ENCODE measurements at places on chromosomes 11 and 22.

DNA sequence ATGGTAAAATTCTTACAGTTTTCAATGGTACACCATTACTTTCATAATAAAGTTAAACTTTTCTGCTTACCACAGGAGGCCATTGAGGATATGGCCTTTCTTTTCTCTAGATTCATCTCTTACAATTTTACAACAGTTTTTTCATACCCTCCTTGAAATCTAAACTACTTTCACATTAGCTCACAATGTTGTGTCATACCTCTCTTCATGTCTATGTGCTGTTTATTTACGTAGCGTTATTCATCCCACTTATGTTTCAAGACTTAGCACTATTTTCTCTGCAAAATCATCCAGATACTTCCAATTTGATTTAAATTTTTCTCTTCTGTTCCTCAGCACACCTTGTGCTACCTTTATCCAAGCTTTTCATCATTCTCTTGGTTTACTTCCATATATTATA lies 123.3 kb downstream of the METTL15 start:
- no peak for DNase-seq

GRCh38 chr11:129910360-129910759 lies 15.0 kb upstream of the NFRKB start:
- no peak for DNase-seq

DNA sequence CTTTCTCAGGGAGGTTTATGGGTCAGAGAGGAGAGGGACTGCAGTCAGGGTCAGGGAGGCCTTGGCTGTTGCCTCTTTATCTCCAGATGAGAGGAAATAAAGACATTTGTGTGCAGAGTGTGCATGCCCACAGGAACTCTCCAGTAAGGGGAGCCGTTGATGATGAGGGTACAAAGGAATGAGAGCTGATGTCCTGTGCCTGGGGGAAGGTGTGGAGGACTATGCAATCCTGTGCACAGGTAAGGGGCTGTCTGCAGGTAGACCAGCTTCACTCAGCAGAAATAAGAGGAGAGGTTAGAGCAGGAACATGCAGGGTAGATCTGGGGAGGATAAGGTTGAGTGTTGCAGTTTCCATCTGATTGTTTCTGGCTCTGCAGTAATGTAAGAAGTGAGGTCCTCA lies 132.6 kb downstream of the NTM start:
- DNase-seq, result no peak

DNA sequence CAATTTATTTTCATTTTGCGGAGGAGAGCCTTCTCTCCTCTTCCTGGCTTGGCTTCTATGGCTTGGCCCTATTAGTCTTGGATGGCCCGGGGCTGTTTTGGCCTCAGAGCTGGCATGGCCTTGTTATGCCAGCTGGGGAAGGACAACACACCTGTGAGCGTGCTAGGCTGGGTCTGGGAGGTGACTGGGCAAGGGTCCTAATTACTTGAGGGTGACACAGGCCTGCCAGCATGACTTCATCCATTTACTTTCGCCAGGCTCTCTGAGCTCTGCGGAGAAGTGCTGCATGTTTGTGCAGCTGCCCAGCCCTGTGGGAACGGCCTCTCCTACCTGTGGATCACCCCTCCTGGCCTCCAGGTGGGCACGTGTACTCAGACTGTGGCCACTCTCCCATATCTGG lies 153.6 kb downstream of the SNX19 start:
- DNase-seq, result no peak

- peak; percentile 98 for DNase-seq
Observed at GRCh38 chr22:37242395-37242918, 1.6 kb downstream of the RAC2 start.

DNA sequence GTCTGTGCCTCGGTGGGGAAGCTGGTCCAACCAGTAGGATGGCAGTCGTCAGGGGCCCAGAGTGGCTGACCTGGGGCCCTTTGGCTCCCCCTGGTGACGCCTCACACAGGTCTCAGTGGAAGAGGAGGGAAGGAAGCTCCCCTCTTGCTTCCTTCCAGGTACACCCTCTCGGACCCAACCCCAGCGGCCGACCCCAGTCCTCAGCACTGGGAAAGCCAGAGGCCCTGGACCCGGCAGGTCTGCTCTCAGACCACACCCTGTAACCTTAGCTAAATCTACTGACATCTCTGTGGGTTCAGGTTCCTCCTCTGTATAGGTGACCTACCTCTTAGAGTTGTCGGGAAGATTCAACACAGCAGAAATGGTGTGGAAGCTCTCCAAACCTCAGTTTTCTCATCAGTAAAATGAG lies 3.4 kb upstream of the SCUBE1 start:
- peak; percentile 67 for DNase-seq

DNA sequence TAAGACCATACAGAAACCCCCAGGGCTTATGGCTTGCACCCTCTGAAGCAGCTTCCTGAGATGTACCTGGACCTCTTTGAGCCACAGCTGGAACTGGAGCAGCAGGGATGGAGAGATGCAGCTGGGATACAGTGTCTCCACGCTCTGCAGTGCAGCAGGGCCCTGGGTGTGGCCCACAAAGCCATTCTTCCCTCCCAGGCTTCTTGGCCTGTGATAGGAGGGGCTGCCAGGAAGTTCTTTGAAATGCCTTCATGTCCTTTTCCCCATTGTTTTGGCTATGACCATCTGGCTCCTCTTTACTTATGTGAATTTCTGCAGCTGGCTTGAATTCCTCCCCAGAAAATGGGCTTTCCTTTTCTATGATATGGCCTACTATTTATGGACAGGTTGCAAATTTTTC lies 37.1 kb upstream of the RAB38 start:
- DNase-seq, result no peak

GRCh38 chr11:129997513-129997912 lies 5.1 kb downstream of the PRDM10 start:
- DNase-seq, result no peak

DNA sequence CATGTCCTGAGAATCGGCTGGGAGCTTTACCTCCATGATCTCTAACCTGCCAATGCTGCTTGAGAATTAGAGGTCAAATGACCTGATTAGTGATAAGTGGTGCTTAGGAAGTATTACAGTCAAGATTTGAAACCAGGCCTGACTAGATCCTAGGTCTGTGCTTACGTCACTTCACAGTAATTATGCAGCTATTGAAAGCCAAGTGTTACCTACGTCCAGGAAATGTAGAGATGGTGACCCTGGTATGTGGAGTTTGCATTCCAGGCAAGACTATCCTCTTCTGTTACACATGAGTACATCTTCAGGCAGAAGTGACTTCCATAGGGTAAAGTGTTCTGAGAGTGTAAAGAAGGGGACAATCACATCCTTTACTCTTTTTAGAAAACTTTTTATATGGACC lies 530.4 kb upstream of the TENM4 start:
- DNase-seq, result no peak

DNA sequence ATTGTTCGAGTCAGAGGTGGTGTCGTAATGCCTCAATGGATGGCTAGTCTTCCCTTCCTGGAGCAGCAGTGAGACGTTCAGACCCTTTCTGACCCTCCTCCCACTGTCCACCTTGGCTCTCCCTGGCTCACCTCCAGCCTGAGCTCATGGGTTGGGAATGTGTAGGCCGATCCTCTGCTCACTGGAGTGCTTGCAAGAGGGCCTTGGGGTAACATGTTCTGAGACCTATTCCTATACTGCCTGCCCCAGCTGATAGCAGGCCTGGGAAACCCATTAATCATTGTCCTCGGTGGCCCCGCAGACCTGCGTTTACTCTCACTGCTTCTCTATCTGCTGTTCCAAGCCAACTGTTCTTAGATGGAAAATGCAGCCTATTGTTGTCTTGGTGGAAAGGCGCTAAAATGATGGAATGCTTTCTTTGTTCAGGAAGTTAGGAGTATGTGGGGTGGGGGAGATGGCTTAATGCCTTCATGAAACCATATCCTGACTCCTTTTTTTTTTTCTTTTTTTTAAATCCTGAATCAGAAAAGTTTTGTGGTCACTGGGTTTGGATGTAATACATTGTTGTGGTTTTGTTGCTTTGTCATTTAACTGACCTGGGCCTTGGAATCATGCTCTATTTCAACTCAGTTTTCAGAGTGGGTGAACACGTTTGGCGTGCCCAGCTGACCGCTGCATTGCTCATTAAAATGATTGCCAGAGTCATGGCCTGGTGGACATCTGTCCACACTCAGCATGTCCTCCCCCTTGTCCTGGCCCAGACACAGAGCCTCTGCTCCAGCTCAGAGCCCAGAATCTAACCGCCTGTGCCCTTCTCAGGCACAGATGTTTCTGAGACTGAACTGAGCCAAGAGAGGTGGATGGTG lies 72.5 kb downstream of the MICAL2 start:
- DNase-seq, result peak; percentile 40

GRCh38 chr11:111978028-111978771 lies 41.1 kb downstream of the DIXDC1 start:
- no peak for DNase-seq

GRCh38 chr22:36301384-36301828 lies 48.5 kb downstream of the APOL1 start:
- DNase-seq, result peak; percentile 87

GRCh38 chr11:95415837-95416304 lies 184.9 kb upstream of the SESN3 start:
- DNase-seq, result peak; percentile 14

DNA sequence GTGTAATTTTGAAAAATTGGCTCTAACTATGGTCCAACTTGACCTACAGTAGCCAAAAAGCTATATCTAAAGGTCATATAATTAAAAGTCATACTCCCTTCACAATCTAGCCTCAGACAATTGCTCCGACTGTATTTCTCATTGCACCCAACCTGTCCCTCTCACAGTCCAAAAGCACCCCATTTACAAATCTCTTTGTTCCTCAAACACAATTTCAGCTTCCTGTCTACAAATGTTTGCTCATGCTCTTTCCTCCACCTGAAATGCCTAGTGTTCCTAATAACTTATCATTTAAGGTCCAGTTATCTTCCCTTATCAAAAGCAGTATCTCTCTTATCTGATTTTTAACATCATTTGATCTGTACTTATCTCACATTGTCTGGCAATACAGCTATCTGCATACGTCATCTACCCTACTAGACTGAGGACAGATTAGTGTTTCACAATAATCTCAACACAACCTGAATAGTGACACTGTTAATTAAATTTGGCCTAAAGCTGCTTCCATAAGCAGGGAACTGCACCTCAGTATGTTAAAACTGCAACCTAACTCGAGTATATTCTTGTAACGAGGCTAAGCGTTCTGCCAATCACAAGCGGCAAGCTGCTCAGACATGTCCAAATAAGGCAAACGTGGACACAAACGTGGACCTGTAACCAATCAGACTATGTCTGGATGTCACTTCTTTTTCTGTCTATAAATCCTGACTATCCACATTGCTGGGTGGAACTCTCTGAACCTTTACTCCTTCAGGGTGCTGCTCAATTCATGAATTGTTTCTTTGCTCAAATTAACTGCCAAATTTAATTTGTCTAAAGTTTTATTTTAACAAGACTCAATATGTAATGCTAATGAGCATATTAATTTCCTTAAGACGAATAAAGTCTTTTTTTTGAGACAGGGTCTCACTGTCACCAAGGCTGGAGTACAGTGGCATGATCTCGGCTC lies 15.9 kb downstream of the PICALM start:
- DNase-seq, result peak; percentile 38

DNA sequence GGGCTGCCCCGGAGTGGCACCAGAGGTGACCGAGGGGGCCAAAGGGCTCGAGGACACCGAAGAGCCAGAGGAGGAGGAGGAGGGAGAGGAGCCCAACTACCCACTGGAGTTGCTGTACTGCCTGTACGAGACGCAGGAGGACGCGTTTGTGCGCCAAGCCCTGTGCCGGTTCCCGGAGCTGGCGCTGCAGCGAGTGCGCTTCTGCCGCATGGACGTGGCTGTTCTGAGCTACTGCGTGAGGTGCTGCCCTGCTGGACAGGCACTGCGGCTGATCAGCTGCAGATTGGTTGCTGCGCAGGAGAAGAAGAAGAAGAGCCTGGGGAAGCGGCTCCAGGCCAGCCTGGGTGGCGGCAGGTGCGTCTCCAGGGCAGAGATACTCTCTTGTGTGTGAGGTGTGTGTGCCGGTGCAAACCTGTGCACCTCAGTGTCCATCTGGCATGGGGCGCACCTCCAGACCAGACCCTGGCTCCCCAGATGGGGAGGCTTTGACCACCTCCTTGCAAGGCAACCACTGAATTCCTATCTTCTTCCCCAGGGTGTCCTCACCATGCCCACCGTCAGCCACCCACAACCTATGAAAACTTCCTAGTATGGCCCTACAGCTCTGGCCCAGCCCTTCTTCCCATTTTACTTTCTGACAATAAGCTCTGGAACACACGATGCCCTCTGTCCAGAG lies 3.4 kb downstream of the NLRP6 start:
- no peak for DNase-seq

DNA sequence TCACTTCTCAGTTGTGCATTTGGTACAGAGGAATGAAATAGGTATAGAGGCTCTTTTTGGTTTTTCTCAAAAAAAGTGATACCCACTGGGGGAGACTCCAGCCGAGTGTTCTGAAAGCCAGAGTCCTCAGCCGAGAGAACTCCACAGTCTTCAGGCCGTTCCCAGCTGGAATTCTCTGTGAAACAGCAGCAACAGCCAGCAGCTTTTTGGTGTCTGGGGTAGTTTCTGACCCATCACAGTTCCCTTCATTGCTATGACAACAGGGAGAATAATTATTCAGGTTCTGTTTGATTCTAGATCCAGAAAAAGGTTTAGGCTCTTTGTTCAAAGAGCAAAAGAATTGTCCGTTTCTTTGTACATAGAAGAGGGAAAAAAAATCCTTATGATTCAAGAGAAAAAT lies 84.6 kb downstream of the C22orf31 start:
- DNase-seq, result no peak

DNA sequence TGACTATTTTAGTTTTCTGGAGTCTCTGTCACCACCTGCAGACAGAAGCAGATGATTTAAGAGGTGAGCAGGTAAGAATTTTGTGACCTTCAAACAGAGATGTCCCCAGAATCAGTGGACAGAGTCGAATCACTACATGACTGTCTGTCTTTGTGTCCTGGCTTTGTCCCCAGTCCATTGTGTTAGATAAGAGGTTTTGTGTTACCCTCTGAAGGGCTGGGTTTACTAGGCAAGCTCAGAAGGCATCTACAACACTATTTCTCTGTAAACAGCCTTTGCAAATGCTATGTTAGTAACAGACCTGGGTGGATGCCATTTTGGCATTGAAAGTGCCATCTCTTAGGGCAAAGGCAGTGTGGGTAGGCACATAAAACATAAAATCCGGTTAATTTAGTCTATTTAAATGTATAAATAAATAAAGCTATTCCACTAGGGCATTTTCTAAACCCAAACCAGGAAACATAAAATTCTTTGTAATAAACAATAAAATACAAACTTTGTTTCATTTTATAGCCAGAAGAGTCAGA lies 40.3 kb upstream of the CADM1 start:
- no peak for DNase-seq

DNA sequence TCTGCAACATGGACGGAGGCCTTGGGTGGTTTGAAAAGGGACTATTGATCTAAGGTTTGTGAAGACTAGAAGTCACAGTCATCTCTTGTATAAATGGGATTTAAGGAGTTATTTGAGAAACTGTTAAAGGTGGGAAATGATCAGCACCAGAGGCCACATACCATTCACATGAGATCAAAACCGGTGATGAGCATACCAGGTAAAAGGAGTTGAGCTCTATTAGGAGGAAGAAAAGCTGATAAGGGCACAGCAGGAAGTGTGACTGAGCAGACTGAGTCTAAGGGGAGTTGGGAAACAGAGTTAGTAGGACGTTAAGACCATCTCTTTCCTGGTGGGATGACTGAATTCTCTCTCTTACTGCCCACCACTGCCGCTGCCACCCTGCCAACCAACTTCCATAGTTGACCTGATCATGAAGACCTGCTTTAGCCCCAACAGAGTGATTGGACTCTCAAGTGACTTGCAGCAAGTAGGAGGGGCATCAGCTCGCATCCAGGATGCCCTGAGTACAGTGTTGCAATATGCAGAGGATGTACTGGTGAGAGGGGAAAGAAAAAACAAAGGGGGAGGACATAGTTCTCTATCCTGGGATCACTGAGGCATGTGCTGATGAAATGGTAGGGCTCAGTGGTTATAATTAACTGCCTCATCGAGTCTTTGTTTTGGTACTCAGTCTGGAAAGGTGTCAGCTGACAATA lies 7.6 kb downstream of the EIF3F start:
- no peak for DNase-seq
